ENCODE measurements at places on chromosomes 13 and 19.

- peak; percentile 80 for DNase-seq
These were observed 2.2 kb downstream of the FLT3LG start for GRCh38 chr19:49475995-49476880.

- DNase-seq, result no peak
These were observed 165.0 kb downstream of the FGF14 start for GRCh38 chr13:102236830-102237229.

- no peak for DNase-seq
These were observed 73.0 kb downstream of the MAP4K1 start for GRCh38 chr19:38544569-38545315.

- no peak for DNase-seq
These were observed 73.2 kb upstream of the RFC3 start for GRCh38 chr13:33744589-33745369.

- DNase-seq, result no peak
These were observed 49.1 kb upstream of the MEDAG start for GRCh38 chr13:30857018-30857417.
